H4 (cell line): ENCODE measurements at places on chromosomes 7 and 10. TPM values are rescaled to one million over a fixed set of nuclear protein-coding genes. Genes with fewer than 3 reads are reported as not detected.

GRCh38 chr7:144735505-144736276 lies 100.2 kb downstream of the TPK1 start:
- no peak for DNase-seq

- DNase-seq: no peak
Measured at GRCh38 chr7:49788455-49789059, 15.1 kb downstream of the VWC2 start.

- DNase-seq: no peak
Measured at GRCh38 chr7:107236862-107237261, 68.1 kb downstream of the HBP1 start.

- DNase-seq: no peak
Measured at GRCh38 chr10:104581884-104582601, 59.0 kb upstream of the SORCS3 start.

DNA sequence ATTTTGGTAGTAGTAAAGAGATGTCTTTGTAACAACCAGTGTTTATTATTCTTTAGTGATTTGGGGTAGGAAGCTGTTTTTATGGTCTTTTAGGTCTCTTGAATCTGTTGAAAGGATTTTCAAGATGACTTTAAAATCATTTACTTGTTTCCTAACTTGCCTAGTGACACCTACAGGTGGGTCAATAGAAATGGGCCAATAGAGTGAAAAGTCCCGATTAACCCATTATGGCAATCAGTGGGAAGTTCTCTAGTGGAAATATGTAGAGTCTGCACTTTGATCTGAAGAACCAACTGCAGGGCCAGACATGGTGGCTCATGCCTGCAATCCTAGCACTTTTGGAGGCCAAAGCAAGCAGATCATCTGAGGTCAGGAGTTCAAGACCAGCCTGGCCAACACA lies 374.7 kb upstream of the BMPER start:
- no peak for DNase-seq

DNA sequence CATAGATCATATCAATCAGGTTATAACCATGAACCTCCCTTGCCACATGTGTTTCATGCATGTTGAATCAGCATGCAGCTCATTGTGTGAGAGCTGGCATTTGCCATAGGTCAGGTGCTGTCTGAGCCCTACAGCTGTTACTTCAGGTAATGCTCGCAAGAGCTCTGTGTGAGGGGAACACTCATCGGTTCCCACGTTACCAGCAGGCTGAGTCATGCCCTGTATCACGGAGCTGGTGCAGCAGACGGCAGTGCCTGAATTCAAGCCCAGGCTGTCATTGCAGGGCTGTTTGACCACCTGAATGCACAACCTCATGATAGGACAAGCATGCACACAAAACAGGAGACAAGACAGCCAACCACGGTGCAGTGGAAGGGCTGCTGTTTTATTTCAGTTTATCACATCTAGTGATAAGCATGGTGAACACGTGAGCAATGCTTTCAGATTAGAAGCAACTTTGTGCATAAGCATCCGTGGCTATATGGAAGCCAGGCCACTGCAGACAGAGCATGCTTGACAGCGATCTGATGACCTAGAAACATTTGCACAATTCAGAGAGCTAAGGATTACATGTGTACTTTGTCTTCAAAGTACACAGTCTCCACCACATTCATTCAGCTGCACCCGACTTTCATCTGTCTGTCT lies 56.4 kb upstream of the PFKP start:
- no peak for DNase-seq

FAM185A gene
- 7.3 TPM in 2 replicates for total RNA-seq

FAM24A gene
- total RNA-seq: not detected in 2 replicates

SPDYE5 gene
- total RNA-seq: not detected in 2 replicates

GRCh38 chr7:100607111-100607510 lies 4.9 kb downstream of the PCOLCE start:
- DNase-seq: no peak

DNA sequence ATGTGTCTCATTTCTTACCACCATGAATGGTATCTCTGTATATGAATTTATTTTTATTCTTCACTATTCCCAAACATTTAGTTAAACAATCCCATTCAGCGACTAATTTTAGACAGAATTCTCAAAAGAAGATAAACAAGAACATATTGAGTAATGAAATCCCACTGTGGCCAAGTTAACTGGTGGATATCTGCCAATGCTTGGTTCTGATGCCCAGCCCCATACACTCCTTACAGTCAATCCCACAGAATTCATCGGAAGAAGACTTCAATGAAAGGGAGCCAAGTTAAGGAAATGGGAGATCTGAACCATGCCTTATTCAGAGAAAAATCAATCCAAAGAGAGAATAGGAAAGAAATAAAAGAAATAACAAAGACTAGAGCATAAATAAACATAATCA lies 518.0 kb downstream of the XPNPEP1 start:
- DNase-seq: no peak

DNA sequence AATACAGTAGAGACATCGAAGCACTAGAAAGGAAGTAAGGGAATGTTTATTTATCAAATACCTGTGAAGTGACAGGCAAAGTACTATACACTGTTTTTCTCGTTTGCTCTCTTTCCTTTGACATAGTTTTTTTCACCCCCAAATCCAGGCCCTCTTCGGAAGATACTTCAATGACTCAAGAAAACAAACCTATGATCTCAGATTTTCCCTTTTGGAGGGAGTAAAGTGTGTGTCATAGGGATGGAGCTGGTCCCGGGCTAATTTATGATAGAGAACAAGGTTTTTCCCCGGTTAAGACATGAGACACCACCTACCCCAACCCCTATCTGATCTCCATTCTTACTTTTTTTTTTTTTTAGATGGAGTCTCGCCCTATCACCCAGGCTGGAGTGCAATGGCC lies 61.7 kb downstream of the MAP3K8 start:
- no peak for DNase-seq

DNA sequence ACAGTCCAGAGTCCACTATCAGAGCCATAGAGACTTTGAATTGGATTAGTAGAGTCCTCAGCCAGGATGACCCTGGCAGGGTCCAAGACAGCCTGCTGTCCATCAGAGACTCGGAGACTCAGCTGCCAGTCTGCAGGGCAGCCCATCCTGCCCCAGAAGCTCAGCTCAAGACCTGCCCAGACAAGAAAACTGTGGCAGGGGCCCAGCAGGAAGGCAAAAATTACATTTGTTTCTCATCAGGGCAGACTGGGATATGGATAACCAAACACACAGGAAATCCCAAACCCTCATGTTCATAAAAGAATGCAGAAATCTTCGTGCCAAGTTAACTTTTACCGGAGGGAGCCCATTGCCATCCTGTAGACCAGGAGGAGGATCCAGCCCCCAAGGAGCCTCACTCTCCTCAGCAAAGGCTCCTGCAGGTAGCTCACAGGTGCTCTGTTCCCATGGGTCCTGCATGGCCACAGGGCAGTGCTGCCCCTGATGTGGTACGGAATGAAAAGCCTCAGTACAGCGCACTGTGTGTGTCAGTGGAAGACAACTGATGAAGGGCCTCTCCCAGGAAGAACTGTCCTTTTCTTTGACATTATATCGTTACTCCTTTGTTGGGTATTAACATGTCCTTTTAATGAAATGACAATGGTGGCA lies 222.2 kb downstream of the KCNMA1 start:
- DNase-seq: no peak

RNF148 gene
- total RNA-seq: 0.14 and 0.86 TPM in 2 replicates

DNA sequence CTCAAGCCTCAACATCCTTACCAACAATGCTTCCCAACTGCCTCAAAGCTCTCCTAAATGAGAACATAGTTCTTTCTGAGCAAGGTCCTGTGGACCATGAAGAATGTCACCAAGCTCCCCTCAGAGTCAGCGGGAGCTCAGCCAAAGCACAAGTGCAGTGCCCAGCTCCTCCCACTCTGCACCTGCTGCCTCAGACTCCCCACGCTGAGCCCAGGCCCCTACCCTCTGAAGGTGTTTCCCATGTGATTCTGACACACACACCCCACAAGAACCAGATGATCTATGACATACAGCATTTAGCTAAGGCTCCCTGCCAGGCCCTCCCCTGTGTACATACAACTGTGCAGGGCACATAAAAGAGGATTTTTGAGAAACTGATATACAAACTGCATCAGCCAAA lies 19.2 kb downstream of the ERCC6 start:
- no peak for DNase-seq

GRCh38 chr7:4745971-4746919 lies 29.2 kb upstream of the AP5Z1 start:
- DNase-seq: peak; percentile 88

- no peak for DNase-seq
Measured at GRCh38 chr10:86167121-86167761, 199.4 kb downstream of the GRID1 start.

HKDC1 gene
- 0.16 and 0.23 TPM in 2 replicates for total RNA-seq

DNA sequence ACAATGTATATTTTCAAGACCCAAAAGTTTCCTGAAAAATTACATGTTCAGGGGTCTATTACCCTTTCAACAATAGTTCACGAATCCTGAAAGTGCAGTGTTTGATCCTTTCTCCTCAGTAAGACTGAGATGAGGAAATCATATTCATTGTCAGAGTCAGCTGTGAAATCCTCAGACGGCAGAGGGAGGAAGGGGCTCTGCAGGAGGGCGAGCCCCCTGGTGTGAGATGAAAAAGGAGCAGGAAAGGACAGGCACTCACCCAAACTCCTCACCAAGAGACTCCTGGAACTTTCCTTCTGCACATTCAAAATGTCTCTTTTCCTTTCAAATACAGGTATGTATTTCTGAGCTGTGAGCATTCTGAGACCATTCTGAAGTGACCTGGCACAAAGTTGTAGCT lies 150.3 kb upstream of the HABP2 start:
- DNase-seq: no peak

ANXA8 gene
- total RNA-seq: 0.17 and 0.55 TPM in 2 replicates

SPDYE1 gene
- not detected in 2 replicates for total RNA-seq

IGFBP1 gene
- not detected in 2 replicates for total RNA-seq

PAX4 gene
- not detected in 2 replicates for total RNA-seq

DNA sequence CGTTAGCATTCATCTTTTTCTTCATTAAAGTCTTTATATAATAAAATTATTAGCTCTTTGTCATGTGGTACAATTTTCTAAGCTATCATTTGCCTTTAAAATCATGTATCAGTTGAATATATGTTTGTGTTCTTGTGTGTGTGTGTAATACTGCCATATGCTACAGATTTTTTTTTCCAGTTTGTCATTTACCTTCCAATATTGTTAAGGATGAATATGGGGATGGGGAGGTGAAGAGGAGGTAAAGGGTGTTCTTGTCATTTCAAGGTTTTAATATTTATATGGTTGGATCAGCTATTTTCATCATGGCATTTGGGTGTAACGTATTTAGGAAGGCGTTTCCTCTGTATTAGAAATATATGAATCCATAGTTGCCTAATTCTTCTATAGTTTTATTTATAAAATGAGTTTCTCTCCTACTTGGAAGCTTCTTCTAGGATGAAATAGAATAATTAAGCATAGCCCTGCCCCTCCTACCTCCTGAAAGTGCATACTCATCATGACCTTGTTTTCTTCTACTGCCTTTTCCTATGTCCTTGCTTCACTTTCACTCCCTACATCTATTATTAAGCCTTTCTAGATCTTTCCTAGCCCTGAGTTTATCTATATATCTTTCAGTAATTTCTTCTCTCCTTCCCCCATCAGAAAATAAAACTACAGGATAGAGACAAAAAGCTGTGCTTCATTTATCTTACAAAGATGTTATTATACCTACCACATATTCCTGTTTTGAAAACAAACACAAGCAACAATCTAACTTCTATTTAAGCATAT lies 25.1 kb downstream of the RAB18 start:
- peak; percentile 29 for DNase-seq

- DNase-seq: peak; percentile 59
Measured at GRCh38 chr10:70528741-70529362, 50.3 kb downstream of the PALD1 start.

FOXI2 gene
- total RNA-seq: not detected in 2 replicates

IDI2 gene
- total RNA-seq: not detected in 2 replicates

MALRD1 gene
- total RNA-seq: 0.16 TPM in 1 of 2 replicates, not detected in the other

ZNF775 gene
- 0.56 and 0.90 TPM in 2 replicates for total RNA-seq

IL6 gene
- 5.1 and 6.7 TPM in 2 replicates for total RNA-seq

DNA sequence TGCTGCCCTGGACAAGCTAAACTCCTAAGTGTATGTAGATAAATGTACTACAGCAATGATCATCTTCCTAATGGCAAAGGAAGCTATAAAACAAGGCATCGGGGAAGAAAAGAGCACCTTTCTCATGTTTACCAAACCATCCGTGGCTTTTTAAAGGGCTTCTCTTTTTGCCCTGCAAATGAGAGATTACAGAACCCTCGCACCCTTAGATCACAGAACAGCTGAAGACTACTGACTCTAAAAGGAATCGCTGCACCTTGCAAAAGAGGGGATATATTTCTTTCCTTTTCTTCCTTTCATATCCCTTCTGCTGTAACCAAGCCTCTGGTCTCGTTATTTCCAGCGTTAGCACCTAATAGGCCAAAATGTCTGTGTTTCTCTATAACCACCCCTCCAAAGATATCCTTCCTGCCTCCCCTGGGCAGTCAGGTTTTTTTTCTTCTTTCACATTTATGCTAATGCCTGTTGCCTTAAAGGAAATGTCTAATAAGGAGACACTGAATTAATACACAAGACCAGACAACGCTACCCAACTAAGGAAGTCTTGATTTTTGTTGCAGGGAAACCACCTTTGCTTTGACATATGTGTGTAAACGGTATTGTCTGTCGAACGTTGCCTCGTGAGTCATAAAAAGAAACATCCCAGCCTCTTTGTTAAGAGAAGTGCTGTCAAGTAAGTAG lies 10.5 kb downstream of the ST8SIA6 start:
- DNase-seq: no peak

- no peak for DNase-seq
Measured at GRCh38 chr10:10233229-10233628, 784.4 kb upstream of the CELF2 start.

GRCh38 chr7:155618708-155619633 lies 25.5 kb upstream of the RBM33 start:
- no peak for DNase-seq

ELMO1 gene
- 55.0 and 58.3 TPM in 2 replicates for total RNA-seq

DNA sequence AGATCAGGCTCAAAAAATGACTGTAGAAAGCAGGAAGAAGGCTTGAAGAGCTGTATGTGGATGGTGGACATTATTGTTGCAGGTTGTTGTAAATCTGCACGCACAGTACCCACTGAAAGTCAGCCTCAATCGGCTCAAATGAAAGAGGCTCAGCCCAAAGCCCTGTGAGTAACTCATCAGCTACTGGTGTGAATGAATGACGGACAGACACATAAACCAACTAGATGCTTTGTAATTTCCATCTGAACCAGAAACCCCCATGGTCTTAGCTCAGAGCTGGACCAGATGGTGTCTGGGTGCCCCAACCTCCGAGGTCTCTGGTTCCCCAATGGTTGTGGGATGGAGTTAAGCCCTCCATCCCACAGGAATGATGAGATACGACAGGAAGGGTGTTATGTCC lies 7.4 kb downstream of the CALN1 start:
- DNase-seq: no peak

TEX36 gene
- total RNA-seq: not detected in 2 replicates

DNA sequence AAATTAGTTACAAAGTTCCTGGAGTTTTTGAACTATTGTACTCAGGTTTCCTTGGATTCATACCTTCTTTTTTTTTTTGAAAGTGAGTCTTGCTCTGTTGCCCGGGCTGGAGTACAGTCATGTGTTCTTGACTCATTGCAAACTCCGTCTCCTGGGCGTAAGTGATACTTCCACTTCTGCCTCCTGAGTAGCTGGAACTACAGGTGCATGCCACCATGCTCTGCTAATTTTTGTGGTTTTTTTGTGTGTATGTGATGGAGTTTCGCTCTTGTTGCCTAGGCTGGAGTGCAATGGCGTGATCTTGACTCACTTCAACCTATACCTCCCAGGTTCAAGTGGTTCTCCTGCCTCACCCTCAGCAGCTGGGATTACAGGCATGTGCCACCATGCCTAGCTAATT lies 22.3 kb downstream of the MCM10 start:
- no peak for DNase-seq

PRLHR gene
- total RNA-seq: not detected in 2 replicates

FBXO24 gene
- total RNA-seq: 0.15 TPM in 1 of 2 replicates, not detected in the other
